Right ventricle myocardium inferior (tissue), 1 donor: ENCODE measurements at places on chromosomes 4 and X.

- peak; percentile 70 for DNase-seq
These were observed 51.6 kb downstream of the CLCN4 start for GRCh38 chrX:10208281-10208856.

GRCh38 chr4:5940470-5941203, 47.8 kb upstream of the CRMP1 start:
- no peak for DNase-seq

DNA sequence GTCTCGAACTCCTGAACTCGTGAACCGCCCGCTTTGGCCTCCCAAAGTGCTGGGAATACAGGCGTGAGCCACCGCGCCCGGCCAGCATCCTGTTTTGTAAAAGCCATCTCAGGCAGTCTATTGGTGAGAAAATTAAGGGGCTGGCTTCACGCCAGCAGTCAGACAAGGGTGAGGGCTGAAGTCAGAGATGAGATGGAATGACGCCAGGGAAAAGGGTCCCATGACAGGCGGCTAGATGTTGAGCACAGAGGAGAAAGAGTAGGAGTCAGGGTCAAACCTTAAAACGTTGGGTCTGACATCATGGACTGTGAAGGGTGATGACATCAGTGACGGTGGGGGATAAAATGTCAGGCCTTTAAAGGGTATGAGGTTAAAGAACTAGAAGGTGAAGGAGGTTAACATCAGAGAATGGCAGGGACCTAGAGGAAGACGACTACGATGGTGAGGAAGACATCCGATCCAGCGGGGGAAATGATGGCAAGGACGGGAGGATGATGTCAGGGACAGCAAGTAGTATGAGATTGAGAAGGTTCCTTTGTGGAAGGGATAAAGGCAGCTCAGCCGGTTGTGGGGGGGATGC, 504 bp upstream of the RBM3 start:
- DNase-seq = no peak

- DNase-seq = no peak
These were observed 13.9 kb downstream of the SMPX start for GRCh38 chrX:21744060-21744459.

- no peak for DNase-seq
These were observed 55.6 kb downstream of the ALPK1 start for GRCh38 chr4:112352736-112353135.

- no peak for DNase-seq
These were observed 110.0 kb downstream of the HS6ST2 start for GRCh38 chrX:132848296-132848970.

- peak; percentile 70 for DNase-seq
These were observed 35.3 kb upstream of the VSIG4 start for GRCh38 chrX:66074920-66075879.

- no peak for DNase-seq
These were observed 34.3 kb downstream of the MECP2 start for GRCh38 chrX:154063234-154063633.

DNA sequence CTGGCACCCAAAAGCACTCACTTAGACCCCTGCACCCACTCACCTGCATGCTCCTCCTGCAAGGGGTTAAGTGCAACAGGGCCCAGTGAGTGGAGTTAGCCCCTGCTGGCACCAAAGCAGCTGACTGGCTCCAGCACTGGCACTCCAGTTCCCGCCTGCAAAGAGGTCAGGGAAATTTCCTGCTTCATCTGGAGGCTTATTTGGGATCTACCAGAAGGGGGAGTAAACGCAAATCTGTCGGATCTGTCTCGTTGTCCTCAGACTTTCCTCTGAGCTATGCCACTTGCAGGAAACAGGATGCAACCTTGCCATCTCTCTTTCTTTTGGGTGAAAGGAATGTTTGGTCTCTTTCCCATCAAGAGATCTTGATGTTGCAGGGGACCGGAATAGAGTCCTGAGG, 435.6 kb downstream of the PCDH10 start:
- no peak for DNase-seq

- no peak for DNase-seq
These were observed 325.2 kb downstream of the CAMK2D start for GRCh38 chr4:113436360-113436759.

GRCh38 chr4:20598626-20599025, 101.6 kb upstream of the PACRGL start:
- DNase-seq = no peak

- DNase-seq = no peak
These were observed 86.8 kb downstream of the DHRSX start for GRCh38 chrX:2413969-2414368.

DNA sequence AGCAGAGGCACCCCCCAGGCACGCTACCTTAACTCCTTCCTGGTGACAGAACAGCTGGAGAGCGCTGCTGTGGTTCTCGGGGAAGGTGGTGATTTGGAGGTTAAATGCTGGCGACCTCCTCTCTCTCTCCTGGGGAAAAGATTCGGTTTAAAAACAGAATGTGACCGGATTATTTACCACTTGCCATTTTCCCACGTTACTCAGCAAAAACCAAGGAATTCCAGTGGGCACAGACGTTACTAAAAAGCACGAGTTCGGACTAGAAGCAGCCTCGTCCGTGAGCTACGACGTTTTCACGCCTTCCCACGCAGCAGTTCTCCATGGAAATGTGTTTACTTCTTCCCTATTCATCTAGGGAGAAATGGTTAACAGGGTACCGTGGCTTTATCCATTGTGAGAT, 32.3 kb upstream of the C4orf50 start:
- DNase-seq = no peak

GRCh38 chrX:53251307-53251706, 26.3 kb upstream of the KDM5C start:
- no peak for DNase-seq

DNA sequence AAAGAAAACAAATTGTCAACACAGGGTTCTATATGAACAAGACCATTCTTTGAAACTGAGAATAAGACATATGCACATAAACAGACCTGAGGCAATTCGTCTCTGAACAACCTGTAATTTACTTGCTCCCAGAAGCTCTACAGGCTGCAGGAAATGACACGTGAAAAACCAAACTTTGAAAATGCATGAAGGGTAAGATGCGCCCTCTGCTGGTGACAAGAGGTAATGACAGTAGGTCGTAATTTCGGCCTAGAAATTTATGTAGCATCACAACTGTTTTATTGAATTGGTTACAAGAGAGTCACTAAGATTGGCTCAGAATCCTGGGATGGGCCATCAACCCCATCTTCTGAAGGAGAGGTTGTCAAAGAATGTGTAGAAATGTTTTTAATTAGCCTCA, 276.5 kb downstream of the PPP4R3C start:
- no peak for DNase-seq

- no peak for DNase-seq
These were observed 827.9 kb downstream of the PCDH7 start for GRCh38 chr4:31548021-31548420.

DNA sequence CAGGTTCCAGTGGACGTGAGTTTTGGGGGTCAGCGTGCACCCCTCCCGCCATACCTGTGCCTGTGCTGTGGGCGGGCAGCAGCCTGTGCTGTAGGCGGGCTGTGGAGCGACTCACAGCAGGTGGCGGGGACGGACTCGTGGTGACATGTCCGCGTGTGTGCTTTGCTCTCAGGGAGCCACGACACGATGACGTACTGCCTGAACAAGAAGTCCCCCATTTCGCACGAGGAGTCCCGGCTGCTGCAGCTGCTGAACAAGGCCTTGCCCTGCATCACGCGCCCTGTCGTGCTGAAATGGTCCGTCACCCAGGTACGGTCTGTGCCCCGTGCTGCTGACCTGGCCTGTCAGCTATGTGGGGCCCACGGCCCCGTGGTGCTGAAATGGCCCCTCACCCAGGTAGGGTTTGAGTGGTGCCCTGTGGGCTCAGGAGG, 7.4 kb downstream of the PLCXD1 start:
- DNase-seq = no peak

- no peak for DNase-seq
These were observed 179.7 kb upstream of the PSAPL1 start for GRCh38 chr4:7614350-7614949.

DNA sequence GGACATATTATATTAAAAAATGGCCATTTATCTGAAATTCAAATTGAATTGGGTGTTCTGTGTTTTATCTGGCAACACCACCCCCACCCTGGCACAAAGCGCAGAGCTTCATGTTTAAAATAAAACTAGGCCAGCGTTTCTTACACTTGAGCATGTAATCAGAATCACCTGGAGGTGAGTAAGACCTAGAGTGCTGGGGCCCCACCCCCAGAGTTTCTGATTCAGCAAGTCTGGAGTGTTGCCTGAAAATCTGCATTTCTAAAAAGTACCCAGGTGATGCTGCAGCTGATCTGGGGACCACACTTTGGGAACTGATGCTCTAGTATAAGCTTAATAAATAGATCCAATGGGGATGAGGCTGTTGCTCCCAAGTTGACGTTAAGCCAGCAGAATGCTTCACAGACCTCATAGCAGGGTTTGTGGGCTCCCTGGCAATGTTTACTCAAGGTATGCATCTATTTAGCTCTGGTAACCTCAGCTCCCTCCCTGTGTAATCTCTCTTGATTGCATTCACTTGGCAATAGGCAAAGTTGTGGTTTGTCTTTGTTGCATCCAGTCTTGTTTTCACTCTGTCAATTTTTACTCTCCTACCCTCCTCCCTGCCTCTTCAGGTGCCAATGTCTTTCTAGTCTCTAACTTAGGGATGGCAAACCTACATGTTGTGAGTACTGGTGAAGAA, 99.8 kb upstream of the TEX13D start:
- no peak for DNase-seq

DNA sequence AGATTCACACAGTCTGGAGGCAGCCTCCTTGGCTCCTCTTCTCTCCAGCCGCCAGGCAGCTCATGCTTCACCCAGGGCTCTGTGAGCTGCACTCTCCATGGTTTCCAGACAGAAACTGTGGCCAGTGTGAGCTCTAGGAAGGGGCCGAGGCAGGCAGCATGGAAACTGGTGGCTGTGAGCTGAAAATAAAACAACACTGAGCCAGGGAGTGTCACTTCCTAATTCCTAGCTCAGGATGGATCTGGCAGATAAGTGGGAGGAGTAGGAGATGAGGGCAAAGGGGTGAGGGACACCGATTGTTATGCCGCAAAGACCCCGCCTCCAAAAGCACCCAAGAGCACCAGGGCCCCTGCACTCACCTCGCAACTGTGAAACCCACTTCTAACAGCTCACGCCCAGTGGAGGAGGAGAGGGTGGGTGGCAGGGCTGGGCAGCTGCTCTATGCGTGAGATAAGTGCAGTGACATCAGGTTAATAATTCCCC, 69.8 kb downstream of the FHDC1 start:
- no peak for DNase-seq

DNA sequence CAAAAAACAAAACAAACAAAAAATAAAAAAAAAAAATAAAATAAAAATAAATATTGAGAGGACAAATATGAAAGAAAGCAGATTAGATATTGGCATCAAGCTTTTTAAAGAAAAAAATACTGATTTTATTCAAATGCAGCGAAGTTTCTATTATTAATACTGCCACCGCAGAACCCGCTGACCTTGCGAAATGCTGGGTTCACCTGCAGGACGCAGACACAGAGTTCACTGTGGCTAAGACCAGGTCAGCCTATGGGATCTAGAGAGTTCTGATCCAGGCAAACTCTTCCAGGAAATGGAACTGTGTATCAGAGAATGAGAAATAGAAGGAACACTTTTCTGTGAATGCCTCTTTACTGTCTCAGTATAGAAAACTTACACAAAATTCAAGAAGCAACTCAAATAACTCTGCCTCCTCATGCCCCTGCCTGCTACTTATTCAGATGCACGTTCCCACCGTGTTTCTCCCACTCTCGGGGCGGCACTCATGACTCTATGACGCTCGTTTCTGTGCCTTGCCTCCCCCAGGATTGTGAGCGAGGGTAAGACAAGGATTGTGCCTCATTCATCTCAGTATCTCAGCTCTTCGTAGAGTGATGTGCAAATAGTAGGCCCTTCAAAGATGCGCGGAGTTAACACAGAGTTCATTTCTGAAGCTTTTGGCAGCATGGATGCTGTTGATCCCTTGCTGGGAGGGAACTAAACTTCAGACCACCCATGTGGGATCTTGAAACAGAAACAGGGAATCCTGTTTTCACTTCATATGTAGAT, 44.1 kb upstream of the TLR3 start:
- no peak for DNase-seq

- no peak for DNase-seq
These were observed 643.6 kb downstream of the PDHA2 start for GRCh38 chr4:96483308-96484030.

DNA sequence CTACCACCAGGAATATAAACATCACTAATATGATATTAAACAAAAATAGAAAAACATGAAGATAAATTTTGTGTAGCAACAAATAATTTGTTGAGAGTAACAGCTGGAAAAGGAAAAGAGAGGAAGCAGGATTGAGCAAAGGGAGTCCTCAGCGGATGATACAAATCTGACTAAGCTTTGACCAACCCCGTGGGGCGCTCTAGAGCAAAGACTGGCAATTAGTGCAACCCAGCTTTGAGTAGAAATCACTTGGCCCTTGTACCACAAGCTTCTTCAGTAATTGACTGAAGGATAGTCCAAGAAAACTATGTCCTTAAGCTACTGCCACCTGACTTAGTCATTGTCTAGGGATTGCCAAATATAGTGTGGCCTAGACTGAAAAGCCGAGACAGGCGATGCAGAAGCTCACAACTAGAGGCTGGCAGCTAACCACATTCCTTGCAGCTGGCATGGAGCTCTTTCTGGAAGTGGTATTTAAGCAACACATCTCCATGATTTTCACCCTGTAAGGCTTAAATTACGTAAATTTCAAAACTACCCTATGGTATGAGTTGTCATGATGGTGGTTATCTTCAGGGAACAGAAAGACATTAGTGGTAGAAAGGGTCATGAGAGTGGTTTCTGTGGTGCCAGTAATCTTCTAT, 396.0 kb downstream of the PDGFC start:
- DNase-seq = no peak

DNA sequence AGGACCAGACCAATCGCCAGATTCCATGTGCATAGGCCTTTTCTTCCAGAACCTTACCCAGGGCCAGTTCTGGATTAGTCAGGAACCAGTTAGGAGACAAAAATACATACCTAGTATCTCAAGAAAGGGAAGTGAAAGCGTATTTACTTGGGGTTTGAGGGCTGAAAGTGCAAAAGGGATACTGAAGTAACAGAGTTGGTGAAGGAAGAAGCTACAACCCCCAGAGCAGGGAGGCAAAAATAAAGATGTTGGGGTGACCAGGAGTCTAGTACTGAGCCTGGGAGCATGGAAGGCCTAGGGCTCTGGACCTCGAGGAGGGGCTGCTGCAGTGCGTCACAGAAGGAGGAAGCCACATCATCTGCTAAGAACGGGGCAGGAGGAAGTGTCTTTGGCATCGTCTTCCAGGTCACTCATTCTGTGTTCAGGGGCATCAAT, 38.3 kb downstream of the TKTL1 start:
- DNase-seq = no peak

DNA sequence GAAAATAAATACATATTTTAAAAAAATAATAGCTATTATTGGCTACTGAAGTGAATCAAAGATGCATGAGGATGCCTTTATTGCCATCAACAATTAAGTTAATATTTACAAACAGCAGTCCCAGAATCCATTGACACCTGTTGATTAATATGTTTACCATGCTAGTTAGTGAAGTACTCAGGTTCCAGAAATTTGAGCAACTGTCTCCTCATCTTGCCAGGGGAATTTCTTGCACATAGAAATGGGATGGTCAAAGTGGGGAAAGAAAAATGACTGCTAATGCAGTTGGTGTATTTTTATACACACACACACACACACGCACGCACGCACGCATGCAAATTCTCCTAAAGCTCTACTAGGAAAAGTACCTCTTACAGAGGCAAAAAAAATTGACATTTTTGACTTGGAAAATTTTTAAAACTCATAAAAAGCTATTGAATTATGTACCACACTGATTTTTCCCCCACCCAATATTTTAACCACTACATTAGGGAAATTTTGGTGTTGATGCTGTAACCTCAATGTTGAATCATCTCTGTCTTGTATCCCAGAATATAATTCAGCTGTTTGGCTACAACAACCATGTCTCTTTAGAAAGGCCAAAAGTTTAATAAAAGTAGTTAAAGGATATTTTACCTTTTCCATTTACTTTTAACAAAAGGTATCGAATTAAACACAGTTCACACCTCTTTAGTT, 105.3 kb upstream of the TMEM150C start:
- DNase-seq = no peak
